ENCODE measurements at places on chromosomes 13 and 19.
A peak's percentile ranks its signal among the peaks of the same experiment; 100 is the strongest.

- no peak for DNase-seq
Measured at GRCh38 chr19:40815223-40815622, 16.2 kb downstream of the EGLN2 start.

DNA sequence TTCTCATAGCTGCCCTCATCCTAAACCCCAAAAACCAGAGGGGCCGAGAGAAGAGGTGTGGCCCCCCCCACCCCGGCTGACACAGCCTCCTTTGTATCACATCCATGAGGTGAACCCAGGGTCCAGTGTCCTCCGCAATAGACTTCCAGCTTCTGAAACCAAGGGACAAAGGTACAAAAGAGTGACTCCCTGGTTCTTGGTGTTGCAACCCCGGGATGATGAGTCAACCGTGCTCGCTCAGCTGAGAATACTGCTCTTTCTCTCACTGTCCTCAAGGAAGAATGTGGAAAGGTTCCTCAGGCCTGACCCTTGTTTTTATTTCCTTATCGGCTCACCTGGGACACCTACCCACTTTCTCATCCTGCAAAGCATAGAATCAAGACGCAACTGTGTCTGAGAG, 5.5 kb downstream of the SLC15A1 start:
- no peak for DNase-seq

DNA sequence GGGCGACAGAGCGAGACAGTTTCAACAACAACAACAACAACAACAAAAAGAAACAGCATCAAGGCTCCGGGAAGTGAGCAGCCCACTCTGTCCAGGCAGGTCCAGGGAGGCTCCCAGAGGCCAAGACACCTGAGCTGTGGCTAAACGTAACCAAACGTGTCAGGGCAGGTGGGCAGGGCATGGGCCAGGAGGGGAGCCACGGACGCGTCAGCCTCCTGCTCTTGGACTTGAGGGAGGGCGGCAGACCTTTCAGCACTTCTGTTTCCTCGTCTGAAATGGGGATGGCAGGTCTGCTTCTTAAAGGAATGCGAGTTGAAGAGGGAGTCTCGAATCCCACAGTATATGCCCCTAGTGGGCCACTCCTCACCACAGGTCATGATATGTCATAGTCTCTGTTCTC, 53.8 kb downstream of the MYO9B start:
- DNase-seq: no peak

DNA sequence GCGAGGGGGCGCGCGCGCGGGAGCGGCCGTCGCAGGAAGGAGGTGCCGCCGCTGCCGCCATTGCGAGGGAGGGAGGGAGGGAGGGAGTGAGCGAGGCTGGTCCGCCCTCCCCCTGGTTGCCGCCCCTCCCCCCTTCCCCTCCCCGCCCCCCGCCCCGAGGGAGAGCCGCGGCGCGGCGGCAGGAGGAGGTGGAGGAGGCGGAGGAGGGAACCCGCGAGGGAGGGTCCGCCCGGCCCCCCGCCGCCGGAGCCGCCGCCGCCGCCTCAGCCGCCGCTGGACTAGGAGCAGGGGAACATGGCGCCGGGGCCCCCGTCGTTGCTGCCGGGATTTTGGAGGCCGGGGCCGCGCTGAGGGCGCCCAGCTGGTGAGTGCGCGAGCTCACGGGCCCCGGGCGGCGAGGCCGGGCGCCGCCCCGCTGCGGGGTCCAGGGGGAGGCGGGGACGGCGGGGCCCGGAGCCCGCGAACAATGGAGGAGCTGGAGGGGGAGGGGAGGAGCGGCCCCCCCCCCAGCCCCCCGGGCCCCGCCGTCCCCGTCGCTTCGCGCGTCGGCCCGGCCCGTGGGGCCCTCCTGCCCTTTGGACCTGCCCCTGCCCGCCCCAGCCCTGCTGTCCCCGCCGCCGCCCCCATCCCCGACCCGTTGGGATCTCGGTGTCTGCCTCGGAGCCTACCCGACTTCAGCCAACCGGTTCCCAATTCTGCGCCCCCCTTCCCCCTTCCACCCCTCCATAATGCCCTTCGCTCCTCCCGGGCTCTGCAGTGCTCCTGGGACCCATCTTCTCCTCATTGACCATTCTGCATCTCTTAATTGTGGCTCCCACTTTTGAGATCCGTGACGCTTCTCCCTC, at the start of gene ARHGAP35:
Gene ARHGAP35 (plus strand): TSS at position 152 of the 845 bp plus-strand sequence. CDS start 57,679 bp downstream, outside the sequence.
- peak; percentile 94 for DNase-seq

GRCh38 chr13:40969169-40969901, 49.8 kb downstream of the ELF1 start:
- no peak for DNase-seq

DNA sequence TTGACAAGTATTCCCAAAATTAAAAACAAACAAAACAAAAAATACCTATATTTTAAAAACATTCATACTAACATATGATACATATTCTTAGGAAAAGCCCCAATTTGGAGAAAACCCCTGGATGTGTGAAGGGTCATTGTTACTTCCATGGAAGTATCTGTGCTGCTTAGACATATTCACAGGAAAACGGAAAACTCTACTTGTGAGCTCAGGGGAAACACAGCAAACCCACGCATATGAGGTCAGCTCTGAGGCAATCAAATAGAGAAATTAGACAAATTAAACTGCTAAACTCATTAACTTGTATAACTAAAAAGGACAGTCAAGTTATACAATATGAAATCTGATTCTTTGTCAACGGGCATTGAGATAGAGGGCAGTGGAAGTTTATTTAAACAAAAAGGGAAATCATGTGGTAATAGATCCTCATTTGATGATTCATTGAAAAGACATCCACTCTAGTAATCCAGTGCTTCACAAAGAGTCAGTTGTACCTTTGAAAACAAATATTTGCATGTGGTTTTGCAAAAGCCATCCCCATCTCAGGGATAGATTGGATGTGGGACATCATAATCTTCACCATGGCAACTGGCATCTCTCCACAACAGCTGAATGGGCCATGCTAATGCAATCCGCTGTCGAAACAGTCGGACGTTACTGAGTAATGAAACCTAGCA, 423.4 kb downstream of the ITGBL1 start:
- no peak for DNase-seq

DNA sequence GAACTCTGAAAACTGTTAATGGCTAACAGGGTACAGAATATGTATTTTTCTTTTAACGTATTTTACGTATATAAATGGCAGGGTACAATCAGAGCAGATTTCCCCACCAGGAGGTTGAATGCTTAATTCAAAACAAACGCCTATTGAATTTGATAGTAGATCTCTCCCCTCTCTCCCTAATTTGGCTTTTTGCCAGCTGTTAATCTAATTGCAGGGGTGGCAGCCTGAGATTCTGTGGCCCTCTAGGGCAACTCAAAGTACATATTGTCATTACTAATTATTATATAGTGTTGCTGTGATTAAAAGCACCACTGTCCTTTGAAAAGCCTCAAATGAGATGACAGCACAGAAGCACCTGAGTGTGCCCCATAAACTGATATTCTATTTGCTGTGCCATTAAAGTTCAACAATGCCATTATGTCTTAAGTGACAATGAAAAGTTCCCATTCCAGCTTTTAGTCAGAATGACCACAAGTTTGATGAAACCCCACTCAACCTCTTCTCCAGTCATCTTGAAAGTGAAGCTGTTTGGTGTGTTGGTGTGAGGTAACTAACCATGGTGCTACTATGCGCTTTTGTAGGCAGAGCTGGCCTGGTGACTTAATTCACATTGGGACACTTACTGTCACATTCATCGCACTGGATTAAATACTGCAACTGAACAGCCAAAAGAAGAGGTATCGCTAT, 351.4 kb downstream of the KCNRG start:
- DNase-seq: no peak

DNA sequence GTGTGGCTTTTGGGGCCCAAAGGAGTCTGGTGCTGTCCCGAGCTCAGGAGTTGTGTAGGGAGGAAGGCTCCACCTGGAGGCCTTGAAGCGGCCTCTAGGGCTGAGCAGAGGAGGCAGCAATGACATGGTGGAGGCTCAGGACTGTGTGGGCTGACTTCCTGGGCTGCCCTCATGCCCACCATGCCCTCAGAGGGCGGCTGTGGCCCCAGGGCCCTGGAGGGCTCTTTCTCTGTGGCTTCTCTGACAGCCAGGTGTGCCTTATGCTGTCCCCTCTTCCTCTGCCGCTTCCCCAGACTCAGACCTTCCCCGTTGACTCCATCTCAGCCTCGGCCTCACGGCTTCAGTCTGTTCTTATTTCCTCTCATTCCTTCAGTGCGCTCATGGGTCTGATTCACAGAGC, 35.5 kb upstream of the ANKRD10 start:
- DNase-seq: no peak

- no peak for DNase-seq
Measured at GRCh38 chr13:59997976-59998375, 165.8 kb downstream of the DIAPH3 start.
